ENCODE measurements at places on chromosomes 7 and 10.

DNA sequence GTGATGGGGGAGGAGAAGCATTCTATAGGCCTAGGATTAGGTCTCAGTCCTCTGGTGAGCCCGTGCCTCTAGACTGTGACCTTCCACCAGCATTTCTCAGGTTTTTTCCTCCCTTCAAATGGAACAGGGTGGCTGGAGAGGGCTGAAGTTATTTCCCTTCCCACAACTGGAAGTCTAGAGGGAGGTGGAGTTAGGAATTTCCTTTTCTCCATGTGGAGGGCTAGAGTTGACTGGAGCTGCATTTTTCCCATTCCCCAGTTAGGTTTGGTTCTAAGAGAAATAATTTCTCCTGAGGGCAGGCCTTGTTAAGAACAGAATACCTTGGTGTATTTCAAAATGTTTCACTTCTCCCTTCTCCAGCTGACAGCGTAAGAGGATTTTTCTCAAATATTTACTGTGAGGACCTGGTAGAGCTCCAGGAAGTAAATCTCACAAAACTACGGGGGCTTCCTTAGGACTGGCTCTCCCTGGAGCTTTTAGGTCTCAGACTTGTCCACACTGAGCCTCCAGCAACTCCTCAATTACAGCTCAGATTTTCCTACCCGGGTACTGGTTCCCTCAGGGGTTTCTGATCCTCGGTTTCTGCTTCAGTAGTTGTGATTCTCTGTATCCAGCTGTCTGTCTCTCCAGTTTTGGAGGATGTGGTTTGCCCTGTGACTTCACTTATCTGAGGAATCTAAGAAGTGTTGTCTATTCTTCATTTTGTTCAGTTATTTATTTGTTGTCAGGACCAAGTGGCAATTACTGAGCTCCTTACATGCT lies 6.0 kb upstream of the REEP3 start:
- no peak for DNase-seq

- no peak for DNase-seq
Observed at GRCh38 chr10:14654821-14655382, 119.8 kb downstream of the FAM107B start.

DNA sequence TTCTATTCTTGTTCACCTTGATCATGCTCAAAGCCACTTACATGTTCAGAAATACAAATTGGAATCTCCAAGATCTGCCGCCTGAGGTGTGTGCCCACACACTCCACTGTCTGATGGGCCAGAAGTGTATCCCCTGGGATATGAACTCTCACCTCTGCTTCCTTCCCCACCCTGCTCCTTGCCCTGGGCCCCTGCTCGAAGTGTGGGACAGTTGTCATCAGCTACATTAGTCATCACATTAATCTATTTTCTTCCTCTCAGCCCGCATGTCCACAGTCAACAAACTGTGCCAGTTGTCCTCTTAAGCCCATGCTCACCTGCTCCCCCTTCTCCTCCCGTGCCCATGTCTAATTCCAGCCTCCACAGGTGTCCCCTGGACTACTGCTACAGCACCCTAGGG lies 154.7 kb downstream of the PTPN20 start:
- DNase-seq, result no peak

GRCh38 chr10:22103701-22104470 lies 100.4 kb upstream of the DNAJC1 start:
- no peak for DNase-seq

- no peak for DNase-seq
Observed at GRCh38 chr7:125355899-125356298, 426.3 kb upstream of the POT1 start.

DNA sequence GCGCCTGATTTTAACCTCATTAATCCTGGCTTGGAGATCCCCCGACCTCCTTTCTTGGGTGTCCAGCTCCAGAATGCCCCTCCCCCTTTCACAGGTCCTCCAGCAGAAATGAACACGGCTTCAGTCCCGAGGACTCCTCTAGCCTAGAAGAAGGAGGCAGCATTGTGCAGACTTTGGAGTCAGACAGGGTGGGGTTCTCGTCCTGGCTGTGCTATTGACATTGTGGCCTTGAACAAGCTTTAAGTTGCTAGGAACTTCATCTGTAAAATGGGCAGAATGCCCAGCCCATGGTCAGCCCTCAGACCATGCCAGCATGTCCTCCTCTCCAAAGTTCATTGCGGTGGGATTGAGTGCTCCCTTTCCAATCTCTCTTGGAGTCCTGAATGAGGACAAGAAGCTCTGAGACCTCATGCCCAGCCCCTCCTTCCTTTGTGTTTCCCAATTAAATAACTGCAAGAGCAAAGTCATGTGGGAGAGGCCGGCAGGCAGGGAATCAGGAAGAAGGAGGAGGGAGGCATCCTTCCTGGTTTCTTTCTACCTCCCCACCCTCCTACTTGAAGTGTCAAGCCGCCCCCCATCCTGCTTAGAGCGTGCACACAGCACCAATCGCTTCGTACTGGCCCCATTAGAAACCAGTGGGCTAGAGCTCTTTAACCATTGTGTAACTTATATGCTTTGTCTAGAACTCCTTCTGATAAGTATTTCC lies 86.4 kb downstream of the RBM20 start:
- DNase-seq, result no peak

DNA sequence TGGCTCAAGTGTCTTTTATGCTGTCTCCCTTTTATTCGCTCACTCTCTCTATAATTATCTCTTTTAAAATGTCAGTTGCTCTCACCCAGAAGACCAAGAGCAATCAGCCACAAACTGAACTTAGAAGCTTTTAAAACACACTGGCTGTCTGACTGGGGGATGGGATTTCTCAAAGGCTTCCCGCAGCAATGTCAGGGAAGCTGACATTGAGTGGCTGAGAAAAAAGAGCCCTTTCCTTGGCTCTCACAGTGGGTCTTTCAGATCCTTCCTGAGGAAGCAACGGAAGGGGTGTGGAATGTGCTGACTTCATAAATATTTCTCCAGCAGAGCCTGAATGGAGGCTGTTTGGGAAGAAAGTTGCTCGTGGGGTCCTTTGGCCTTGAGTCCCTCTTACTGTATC lies 445.7 kb upstream of the C7orf33 start:
- DNase-seq, result no peak

DNA sequence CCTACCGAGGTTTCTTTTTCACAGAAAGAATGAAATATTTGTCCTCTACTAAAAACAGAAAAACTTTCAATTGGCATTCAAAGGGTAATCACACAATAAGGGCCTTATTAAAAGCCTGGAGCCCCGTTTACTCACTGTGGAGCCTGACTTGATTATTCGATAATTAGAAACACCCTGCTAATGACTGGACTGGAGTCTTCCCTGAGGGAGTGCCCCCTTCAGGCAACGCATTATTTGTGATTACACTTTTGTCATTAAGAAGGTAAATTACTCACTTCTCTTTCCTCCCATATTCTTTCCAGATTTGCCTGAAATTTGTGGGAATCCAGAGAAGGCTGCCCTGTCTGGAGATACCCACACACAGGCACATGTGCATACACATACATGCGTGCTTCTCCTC lies 444.2 kb upstream of the NPVF start:
- no peak for DNase-seq

- DNase-seq, result no peak
Observed at GRCh38 chr10:29146311-29147100, 142.4 kb upstream of the LYZL1 start.

GRCh38 chr7:50534690-50535290 lies 30.4 kb downstream of the DDC start:
- no peak for DNase-seq

DNA sequence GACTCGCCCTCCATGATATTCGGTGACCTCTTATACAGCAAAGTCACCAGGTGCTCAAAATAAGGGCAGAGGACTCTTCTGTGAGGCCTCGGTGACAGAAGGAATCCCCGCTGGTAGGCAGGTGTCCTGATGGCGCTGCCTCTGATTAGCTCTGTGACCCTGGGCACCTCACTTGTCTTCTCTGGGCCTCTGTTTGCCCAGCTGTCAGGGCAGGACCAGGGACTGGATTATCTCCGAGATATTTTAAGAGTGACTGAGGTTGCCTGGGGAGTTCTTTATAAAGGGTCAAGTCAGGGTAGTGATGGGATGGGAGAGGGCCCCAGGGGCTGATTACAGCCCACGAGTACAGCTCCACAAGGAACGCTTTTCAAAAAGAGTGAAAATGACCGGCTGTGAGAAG lies 70.9 kb upstream of the SAMD8 start:
- DNase-seq, result no peak

- no peak for DNase-seq
Observed at GRCh38 chr10:82319074-82319473, 444.1 kb downstream of the NRG3 start.

GRCh38 chr10:131679926-131680325 lies 220.9 kb upstream of the PPP2R2D start:
- DNase-seq, result no peak

- no peak for DNase-seq
Observed at GRCh38 chr7:147721962-147722830, 868.4 kb upstream of the C7orf33 start.

- no peak for DNase-seq
Observed at GRCh38 chr7:5564894-5565293, 141.3 kb upstream of the TNRC18 start.

DNA sequence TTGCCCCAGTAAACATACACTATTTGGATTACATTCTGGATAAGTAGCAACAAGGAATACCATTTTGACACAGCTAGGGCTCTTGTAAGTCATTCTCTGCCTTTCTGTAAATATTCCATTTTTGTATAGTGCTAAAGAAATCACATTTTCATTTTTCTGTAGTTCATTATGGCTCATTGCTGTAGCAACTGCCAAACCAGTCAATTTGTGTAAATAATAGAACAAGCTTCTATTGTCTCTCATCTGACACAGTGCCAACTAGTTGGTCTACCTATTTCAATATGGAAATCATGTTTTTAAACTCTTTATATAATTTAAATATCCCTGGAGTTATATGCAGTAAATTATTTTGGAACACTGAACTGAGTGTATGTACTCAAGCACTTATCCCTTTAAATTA lies 193.7 kb downstream of the RELN start:
- DNase-seq, result no peak

DNA sequence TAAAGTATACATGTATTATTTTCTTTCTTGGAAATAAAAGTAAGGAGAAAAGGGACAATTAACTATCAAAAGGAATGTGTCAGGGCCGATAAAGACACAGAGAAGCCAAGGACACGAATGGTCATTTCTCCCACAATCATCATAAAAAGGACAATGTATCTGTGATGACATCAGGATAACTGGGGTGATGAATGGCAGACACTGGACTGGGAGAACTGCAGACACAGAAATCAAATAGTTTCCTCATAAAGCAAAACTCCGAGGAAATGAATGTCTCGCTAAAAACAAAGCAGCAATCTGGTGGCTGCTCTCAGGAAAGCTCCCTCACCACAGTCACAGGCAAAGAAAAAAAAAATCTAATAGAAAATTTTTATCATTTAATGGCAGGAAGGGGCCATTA lies 69.3 kb upstream of the NPY start:
- DNase-seq, result no peak

- no peak for DNase-seq
Observed at GRCh38 chr7:77450054-77450453, 33.9 kb upstream of the GSAP start.

GRCh38 chr10:58972576-58973234 lies 203.7 kb upstream of the PHYHIPL start:
- DNase-seq, result peak; percentile 70

GRCh38 chr10:77103213-77103612 lies 534.4 kb downstream of the KCNMA1 start:
- no peak for DNase-seq

- DNase-seq, result no peak
Observed at GRCh38 chr10:31035266-31035798, 3.7 kb upstream of the ZNF438 start.

DNA sequence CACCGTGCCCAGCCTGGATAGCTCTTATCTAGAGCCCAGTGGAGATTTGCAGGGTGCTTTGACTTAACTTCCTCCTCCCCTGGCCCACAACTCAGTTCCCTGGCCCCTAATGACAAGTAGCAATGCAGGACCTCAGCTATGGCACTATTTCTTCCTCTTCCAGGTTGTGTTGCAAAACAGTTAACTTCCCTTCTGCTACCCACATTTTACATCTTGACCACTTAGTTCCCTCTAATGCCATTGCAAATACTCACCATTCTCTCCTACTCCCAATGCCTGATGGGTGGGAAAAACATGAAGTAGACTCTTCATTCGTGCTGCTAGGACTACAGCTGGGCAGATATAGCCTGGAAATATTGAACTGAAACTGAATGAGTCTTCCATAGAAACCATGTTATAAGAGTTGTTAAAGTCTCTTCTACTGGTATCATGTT lies 39.1 kb upstream of the FGL2 start:
- DNase-seq, result no peak

DNA sequence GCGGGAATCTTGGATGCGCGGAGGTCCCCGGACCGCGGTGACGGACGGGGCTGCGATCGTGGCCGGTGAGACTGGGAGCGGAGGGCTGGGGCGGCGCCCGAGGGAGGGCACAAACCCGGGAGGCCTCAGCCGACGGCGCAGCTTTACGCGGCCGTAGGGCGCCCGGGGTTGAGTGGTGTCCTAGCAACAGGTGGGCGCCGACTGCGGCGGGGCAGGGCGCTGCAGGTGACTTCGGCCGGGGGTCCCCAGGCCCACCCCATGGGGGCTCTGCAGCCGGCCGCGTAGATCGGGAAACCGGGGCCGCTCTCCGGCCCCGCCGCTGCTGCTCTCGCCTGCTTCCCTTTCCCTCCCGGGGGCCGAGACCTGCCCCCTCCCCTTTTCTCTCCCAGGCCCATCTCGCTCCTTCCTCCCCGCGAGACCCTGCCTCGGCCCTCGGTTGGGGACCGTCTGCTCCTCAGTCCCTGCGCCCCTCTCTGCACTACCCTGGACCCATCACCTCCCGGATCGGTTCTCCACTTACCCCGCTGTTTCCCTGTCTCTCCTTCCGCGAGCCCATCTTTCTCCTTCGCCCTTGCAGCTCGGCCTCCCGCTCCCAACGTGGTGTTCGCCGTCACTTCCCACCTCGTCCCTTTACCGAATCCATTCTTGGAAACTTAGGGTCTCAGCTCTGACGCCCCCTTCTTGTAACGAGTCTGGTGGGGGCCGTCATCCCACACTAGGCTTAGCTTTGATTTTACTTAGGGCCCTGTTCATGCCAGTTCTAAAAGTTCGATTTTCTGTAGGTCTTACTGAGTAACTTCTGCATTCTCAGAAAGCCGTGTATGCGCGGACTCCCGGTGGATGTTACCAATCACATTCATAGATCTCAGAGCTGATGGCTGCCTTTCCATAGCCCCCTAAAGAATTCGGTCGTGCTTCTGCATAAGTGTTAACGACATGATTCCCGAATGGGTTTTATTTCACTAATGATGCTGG lies 18.5 kb upstream of the ACBD5 start:
- DNase-seq, result no peak

DNA sequence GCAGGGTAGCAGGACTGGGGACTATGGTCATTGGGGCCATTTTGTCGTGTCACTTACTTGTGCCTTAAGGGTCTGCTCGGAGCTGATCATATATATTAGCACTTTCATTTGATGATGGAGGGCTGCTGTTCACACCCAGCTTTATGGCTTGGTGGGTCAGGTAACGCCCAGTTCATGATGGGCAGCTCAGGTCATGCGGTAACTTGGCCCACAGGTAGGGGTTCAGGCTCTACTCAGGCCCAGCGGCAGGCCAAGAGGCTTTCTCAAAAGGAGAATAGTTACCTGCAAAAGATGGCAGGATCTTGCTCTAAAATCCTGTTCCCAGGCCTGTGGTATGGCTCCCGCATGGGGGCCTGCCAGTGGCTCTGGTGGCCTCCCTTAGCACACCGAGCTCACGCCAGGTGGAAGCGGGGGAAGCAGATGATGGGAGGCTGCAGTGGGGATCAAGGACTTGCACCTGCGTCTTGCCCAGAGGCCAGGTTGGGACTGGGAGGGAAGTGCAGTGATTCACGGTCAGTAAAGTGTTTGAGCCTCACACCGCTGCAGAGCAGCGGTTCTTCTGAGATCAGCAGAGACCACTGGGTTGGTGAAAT lies 109.5 kb downstream of the ADCY1 start:
- peak; percentile 8 for DNase-seq

Data from D341Med (cell line).